ENCODE measurements at places on chromosomes 7 and 10.

DNA sequence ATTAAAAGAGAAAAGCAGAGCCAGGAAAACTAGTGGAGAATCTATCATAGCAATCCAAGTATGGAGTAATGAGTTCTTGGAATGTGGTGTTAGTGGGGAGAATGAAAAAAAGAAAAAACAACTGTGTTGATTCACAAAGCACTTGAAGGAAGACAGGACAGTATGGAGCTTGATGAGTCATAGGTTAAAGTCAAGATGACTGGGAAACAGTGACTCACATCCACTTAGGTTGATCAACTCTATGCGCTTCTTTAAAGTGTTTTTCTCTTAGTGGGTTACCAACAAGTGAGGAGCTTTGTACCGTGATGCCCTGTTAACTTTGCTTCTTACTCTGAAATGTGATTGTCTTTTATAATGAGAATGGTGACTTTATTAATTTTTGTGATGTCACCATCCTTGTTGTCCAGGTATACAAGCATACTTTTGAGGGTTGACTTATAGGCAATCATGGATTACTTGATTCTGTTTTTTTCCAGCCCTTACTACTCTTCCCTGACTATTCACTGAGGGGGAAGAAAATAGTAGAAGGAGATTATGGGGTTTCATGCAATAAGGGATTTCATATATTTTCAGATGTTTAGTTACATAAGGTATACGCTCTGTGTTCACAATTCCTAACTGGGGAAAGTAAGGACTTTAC, 32.1 kb upstream of the MDFIC start:
- DNase-seq: peak; percentile 48

DNA sequence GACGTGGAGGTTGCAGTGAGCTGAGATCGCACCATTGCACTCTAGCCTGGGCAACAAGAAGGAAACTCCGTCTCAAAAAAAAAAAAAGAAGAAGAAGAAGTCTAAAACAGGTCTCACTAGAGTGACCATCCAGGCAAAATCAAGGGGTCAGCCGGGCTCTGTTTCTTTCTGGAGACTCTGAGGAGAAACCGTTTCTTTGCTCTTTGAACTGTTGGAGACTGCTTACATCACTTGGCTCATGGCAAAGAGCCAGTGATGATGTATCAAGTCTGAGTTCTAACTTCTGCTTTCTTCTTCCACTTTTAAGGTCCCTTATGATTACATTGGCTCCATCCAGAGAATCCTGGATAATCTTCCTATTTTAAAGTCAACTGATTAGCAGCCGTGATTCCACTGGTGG, 306.8 kb downstream of the WDR11 start:
- no peak for DNase-seq

- no peak for DNase-seq
Measured at GRCh38 chr10:51743146-51743545, 43.8 kb upstream of the CSTF2T start.

- no peak for DNase-seq
Measured at GRCh38 chr10:9198611-9199010, 1144.1 kb downstream of the GATA3 start.

GRCh38 chr7:137718355-137718754, 128.4 kb downstream of the DGKI start:
- no peak for DNase-seq

GRCh38 chr10:124569623-124570470, 108.2 kb downstream of the LHPP start:
- DNase-seq: no peak

- DNase-seq: no peak
Measured at GRCh38 chr10:10959666-10960065, 58.0 kb upstream of the CELF2 start.

- no peak for DNase-seq
Measured at GRCh38 chr10:70190581-70190980, 20.3 kb upstream of the SAR1A start.

DNA sequence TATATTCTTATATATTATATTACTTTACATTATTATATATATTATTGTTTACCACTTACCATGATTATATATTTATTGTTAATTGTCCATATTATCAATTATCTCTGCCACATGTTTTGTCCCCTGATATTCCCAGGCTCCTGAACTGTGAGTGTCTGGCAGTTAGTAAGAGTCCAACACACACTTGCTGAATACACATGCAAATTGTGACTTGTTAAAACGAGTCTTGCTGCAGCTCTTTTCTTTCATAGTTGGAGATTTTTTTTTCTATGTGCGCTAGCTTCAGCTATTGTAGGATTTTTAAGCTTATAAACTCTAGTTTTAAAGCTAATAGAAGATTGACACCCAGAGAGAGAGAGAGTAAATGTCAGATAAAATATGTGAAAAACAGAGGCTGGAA, 207.8 kb upstream of the FAM3C start:
- DNase-seq: no peak

GRCh38 chr10:76881477-76882220, 756.0 kb downstream of the KCNMA1 start:
- DNase-seq: no peak

GRCh38 chr7:83613232-83613631, 35.7 kb downstream of the SEMA3E start:
- no peak for DNase-seq

DNA sequence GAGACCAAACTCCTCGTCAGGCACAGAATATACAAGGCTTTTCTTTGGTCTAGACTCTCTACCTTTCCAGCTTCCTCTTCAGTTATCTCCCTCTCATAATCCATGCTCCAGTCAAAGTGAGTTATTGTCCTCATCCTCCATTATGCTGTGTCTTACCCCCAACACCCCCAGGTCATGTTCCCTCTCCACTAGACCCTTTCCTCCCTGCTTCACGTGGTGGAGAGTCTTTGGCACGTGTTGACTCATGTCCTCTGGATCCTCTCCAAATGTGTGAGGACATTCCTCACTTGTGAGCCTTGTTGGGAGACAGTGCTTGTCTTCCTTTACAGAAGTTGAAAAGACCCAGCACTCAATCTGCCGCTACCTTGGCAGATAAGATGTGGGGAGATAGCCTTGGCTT, 36.0 kb upstream of the DLD start:
- no peak for DNase-seq

GRCh38 chr7:3558400-3558799, 257.3 kb downstream of the SDK1 start:
- no peak for DNase-seq

DNA sequence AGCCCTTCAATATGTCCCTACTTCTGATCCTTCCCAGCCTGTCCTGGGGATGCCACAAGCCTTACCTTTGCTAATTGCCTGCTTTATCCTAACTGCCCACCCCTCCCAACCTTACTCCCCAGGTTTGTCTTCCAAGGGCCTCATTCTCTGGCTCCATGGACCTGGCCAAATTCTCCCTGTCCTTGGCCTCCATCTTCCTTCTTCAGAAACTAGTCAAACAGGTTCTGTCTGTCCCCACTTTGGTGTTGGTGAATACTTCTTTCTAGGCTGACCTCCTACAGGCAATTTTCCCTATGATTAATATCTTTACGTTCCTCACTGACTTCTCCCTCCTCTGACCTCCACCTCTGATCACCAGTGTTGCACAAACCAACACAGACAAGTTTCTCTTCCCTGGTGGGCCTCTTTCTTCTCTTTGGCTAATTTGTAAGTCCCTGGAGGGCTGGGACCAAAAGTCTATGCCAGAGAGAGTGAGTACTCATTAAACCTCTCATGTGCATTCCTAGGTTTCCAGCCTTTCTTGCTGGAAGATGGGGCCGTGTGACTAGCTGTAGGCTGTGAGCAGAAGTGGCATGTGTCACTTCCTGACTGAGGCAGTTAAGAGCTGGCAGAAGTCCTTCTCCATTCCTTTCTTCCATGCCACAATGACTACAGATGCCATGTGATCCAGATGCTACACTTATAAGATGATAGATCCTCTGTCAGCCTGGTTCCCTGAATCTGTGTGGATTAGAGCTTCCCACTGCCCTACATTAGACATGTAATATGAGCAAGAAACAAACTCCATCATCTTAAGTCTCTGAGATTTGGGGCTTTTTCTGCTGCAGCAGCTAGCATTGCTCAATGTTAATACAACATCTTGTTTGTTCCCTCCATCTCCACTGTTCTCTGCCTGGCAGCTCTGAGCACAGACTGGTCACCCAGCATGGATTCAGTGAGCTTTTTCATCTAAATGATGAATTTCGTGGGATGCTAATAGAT, 382.7 kb downstream of the RPS24 start:
- DNase-seq: no peak

DNA sequence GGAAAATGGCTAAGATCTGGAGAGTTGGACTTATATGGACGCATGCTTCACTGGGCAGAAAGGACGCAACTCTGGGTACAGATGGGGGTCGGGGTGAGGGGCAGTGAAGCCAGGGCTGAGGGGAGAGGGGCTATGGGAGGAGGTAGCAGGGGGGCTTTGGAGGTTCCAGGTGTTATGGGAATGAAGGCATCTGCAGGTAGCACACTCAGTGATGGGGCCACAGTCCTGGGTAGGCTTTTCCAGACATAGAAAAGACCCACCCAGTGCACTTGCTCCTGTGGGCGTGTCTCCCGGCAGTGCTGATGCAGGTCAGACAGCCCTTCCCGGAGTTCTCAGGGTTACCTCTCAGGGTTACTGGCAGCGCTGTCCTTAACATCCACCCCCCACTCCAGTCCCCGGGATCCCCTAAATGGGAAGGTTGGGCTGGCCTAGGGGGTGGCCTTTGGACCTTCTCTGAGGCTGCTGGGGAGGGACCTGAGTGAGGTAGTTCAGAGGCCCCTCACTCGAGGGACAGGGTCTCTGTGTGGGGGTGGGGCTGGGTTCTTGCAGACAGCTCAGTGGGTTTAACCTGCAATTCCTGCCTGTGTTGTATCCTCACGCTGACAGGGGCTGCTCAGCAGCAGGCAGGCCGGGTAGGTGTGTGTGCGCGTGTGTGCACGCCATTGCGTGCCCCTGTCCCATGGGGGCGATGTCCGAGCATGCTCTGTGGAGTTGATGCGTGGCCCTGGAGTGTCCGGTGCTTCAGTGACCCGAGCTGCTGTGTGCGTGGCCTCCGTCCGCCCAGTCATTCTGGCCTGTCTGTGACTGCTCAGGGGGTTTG, 6.2 kb downstream of the ZYX start:
- DNase-seq: no peak

All from CD4-positive, alpha-beta T cell treated with Interleukin-6 at 100 ng/mL for 8 hours (primary cell).